ENCODE measurements at places on chromosomes 13 and 19. TPM values are rescaled to one million over a fixed set of nuclear protein-coding genes. Genes with fewer than 3 reads are reported as not detected.

TMEM86B gene
- total RNA-seq: 11.2 TPM

FCAR gene
- not detected for total RNA-seq

ZNF555 gene
- 1.2 TPM for total RNA-seq

ZNF547 gene
- total RNA-seq: 3.9 TPM
